ENCODE measurements at places on chromosomes 1 and 21.

DNA sequence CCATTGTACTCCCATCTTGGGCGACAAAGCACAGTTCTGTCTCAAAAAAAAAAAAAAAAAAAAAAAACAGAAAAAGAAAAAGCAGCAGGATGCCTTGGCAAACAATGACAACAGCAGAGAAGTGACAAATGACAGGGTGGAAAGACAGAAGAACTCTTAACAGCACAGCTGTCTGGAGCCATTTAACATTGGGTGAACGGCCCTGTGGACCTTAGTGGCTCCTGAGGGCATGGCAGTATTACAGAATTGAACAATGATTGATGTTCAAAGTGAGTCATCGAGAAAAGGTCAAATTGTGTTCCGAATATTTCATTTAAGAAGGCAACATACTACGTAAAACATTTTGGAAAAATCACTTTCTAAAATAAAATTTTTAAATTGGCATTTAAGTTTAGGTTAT lies 30.0 kb downstream of the DNASE2B start:
- no peak for DNase-seq

DNA sequence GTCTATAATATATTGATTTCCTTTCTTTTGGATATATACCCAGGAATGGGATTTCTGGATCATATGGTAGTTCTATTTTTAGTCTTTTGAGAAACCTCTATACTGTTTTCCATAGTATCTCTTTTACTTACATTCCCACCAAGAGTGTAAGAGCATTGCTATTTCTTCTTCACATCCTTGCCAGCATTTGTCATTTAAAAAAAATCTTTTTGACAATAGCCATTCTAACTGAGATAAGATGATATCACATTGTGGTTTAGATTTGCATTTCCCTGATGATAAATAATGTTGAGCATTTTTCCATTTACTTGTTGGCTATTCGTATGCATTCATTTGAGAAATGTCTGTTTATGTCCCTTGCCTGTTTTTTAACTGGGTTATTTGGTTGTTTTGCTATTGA lies 467.4 kb downstream of the COL11A1 start:
- no peak for DNase-seq

- no peak for DNase-seq
Observed at GRCh38 chr1:35533586-35533985, 23.6 kb downstream of the KIAA0319L start.

GRCh38 chr1:53274026-53274425 lies 35.7 kb upstream of the MAGOH start:
- no peak for DNase-seq

DNA sequence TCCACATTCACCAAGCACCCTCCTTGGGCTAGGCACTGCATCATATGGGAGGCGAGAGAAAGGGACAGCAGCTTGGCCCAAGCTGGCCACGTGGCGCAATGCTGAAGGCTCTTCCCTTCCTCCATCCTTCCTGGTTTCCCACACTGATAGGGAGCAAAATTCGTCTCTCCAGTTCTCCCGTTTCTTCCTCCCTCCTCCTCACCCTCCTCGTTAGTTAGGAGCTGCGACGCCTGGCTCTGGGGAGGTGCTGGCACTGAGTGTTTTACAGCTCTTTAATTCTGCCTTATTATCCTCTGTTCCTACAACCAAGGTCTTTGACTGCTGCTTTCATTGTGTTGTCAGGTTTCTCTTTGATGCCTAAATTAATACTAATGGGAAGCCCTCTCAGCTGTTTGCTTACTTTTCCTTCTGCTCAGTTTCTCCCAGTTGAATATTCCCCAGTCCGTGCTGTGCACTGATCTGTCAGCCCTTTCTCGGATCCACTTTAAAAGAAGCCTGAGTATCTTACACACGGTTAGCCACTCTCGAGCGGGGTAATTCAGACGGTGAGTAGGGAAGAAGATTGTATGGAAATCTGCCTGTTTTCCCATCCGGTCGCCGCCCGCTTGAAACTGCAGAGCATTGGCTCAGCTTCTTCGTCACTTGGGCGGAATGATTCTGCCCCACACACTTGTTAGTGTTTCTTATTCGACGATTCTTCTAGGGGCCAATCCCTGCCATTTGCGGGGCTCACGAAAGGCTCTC lies 56.2 kb upstream of the SMYD2 start:
- DNase-seq: no peak

- DNase-seq: no peak
Observed at GRCh38 chr1:19804831-19805251, 5.1 kb upstream of the TMCO4 start.

DNA sequence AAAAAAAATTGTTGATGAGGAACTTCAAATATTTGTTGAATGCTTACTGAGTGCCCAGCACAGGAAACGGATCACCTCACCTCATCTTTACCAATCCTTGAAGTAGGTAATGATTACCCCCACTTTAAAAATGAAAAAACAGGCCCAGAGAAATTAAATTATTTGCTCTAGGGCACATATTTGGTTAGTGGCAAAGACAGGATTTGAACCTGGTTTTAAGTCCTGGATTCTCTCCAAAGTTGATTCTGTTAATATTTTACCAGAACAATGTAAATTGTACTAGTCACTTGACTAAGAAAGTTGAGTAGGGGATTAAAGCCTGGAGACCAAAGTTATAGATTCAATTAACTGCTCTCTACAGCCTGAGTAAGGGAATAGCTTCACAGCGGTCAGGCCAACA lies 97.9 kb downstream of the GIPC2 start:
- DNase-seq: no peak

DNA sequence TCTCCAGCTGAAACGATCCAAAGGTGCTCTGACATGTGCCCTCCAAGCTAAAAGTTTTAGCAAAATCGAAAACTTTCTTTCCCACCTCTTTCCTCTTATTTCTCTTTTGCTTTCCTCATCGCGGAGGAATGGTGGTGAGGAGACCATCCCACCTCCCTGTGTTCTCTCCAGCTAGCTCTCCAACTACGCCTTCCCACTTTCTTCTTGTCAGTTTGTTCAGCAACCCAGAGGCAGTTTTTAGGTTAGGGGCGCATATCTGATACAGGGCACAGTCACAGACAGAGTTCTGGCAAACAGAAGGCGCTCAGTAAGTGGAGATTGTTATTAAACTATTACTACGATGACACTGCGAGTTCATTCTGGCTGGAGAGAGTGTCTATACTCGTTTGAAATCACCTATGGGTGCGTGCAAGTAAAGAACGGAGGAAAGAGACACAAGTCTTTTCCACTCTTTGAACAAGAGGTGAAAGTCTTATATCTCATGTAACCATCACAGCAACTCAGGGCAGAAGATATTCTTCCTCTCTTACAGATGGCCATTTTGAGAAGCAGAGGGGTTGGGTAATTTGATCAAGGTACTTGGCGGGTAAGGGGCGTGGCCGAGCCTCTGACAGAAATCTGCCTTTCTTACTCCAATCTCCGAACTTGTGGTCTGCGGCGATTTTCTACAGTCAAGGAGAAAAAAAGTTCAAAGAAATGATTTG lies 13.9 kb downstream of the HLX start:
- DNase-seq: no peak

GRCh38 chr1:22597301-22597965 lies 34.1 kb downstream of the EPHA8 start:
- no peak for DNase-seq

DNA sequence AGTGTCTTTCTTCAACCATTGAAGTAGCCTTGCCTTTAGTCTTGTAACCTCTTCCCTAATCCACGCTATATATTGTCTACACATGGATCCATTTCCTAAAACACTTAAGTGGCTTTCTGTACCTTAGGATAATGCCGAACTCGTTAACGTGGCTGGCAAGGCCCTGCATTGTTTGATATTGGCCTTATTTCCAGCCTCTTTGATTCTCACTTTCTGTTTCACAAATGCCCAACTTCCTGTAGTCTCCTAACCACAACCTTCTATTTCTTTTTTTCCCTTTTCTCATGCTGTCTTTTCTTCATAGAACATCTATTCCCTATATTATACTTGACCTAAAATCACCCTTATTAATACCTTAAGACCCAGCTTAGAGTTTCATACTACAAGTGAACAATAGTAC lies 536.0 kb downstream of the LMO4 start:
- no peak for DNase-seq

GRCh38 chr1:21857142-21857839 lies 45.2 kb downstream of the LDLRAD2 start:
- DNase-seq: peak; percentile 32

DNA sequence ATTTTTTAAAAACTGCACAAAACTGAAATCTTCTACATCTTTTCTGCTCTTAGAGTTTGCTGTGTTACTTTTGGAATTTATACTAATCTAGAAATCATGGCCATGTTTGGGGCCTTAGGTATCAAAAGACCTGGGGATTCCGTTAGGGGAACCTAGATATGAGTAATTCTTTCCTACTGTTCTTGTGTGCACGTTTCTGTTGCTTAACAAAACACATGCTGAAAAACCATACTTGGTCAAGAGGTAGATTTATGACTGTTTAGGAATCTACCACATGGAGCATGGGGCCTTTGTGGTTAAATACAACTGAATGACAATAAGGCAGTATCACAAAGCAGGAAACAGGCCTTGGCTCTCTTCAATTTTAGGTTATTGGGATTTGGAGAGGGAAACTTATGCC lies 291.9 kb upstream of the USP25 start:
- no peak for DNase-seq

GRCh38 chr1:55275941-55276341 lies 60.8 kb upstream of the USP24 start:
- DNase-seq: no peak

DNA sequence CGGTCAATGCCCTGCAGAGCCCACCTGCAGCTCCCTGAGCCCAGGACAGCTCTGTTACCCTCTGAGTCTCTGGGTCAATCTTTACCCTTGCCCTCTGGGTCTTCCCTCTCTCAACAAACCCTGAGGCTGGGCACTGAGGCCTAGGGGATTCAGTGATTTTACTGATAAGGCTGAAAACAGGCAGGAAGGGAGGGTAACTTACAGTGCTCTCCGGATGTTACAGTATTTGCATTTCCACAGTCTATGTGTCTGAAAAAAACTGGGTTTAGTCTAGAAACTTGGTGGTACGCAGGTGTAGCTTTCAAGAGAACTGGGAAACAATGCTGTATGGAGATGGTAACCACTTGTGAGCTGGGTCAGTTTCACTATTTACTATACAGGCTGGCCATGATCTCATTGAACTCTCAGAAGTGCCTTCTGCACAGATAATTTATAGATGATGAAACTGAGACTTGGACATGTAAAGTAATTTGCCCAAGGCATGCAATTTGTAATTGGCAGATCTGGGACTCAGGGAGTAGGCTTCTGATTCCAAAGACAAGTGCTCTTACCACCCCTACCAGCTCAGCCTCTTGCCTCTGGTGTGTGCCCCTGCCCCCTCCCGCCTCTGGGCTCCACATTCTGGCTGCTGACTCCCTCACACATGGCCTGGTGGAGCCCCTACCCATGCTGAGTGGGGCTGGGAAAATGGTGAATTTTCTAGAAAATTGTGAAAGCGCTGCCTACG lies 48.8 kb downstream of the TENT5C start:
- no peak for DNase-seq

GRCh38 chr1:26998429-26999300 lies 5.2 kb downstream of the TRNP1 start:
- no peak for DNase-seq

DNA sequence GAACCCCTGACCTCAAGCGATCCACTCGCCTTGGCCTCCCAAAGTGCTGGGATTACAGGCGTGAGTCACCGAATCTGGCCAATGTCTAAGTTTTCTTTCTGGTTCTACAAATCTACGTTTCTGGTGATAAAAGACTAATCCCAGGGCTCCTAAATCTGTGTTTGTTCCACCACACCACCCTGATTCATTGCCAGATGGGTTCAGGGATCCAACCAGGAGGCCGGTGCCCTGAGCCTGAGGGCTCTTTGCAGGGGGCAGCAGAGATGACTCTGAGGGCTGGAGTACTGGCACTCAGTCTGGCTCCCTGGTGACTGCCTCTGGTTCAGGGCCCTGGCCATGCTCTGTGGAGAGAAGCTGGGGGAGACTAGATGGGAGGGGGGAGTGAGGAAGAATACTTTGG lies 10.5 kb upstream of the OPRD1 start:
- no peak for DNase-seq

- DNase-seq: no peak
Observed at GRCh38 chr1:200720199-200720598, 18.5 kb upstream of the CAMSAP2 start.

DNA sequence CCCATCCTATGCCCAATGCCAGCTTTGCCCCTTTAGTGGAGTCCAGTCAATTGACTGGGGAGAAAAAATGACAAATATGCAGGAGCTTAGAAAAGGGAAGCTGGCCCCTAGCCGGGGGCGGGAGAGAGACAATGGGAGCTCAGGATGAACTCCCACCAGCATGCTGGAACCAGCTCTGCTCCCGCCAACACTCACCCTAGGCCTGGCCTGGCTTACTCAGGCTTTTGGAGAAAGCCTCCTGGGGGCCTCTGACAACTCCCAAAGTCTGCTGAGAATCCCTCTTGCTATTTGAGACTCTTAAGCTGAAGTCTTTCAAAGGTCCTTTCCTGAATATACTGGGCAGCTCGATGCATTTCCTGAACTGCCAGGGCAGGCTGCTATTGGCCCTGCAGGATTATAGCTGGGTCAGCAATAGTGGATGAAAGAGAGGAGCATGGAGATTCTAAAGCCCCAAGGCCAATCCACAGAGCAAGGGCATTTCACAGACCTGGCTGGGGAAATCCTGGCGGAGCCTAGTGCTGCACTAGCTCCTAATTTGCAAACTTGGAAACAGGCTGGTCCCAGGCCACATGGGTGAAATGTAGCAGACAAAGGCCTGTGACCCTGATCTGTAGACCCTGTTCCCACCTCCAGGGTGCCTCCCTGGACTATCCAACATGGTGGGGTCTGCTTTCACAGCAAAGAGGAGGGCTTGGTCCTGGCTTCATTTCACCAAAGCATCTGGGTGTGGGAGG lies 35.7 kb upstream of the CLSTN1 start:
- no peak for DNase-seq

- DNase-seq: no peak
Observed at GRCh38 chr1:246690100-246690499, 34.1 kb upstream of the SCCPDH start.

DNA sequence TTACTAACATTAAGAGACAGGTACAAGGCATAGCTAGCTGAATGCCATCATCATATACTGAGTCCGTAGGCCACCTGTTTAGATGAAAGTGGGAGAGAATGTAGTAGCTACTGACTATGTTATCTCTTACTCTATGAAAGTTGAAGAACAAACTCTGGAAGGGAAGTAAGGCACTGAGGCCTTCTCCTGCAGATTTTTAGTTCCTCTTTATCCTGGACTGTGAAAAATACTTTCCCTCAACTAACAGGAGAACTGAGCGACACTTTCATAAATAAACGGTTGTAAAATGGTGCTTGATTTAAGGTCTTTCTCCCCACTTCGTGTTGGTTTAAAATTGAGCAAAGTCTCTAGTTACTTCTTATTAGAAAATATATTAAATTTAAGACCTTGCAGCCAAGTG lies 101.9 kb downstream of the FNBP1L start:
- no peak for DNase-seq

DNA sequence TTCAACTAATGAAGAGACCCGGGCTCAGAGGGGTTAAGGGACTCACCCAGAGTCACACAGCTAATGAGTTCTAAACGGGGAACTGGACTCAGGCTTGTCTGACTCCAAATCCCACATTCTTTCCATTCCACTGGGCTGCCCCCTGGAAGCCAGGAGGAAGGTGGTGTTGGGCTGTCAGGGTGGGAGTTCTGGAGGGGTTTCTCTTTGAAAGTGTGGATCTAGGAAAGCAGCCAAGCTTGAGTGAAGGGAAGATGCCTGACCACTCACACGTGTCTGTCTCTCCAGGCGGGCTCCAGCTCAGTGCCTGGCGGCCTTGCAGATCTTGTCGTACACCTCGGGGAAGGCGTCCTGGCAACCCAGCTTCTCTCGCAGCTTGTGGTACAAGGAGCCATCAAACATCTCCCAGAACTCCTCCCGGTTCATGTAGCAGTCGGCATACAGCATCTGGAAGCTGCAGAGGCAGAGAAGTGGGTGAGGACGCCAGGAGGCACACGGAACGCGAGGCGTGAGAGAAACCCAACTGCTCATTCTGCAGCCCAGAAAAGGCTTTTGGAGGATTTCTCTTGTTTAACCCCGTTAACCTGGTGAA lies 35.0 kb downstream of the DHCR24 start:
- DNase-seq: no peak
